ENCODE measurements at places on chromosomes 2 and 18. TPM values are rescaled to one million over a fixed set of nuclear protein-coding genes. Genes with fewer than 3 reads are reported as not detected.

The SF3B6 gene
- total RNA-seq: 125 TPM

The TPRKB gene
- 49.8 TPM for total RNA-seq

The TSPYL6 gene
- not detected for total RNA-seq

The GRP gene
- not detected for total RNA-seq

The FAM168B gene
- total RNA-seq: 79.2 TPM

The ASPRV1 gene
- total RNA-seq: 1.5 TPM

The LAMA1 gene
- total RNA-seq: 2.7 TPM

The SH3RF3 gene
- 2.4 TPM for total RNA-seq

The EMX1 gene
- not detected for total RNA-seq

The PARD6G gene
- total RNA-seq: 24.3 TPM
